T-helper 17 cell (primary cell): ENCODE measurements at places on chromosomes 1 and 21. TPM values are rescaled to one million over a fixed set of nuclear protein-coding genes. Genes with fewer than 3 reads are reported as not detected.

DNA sequence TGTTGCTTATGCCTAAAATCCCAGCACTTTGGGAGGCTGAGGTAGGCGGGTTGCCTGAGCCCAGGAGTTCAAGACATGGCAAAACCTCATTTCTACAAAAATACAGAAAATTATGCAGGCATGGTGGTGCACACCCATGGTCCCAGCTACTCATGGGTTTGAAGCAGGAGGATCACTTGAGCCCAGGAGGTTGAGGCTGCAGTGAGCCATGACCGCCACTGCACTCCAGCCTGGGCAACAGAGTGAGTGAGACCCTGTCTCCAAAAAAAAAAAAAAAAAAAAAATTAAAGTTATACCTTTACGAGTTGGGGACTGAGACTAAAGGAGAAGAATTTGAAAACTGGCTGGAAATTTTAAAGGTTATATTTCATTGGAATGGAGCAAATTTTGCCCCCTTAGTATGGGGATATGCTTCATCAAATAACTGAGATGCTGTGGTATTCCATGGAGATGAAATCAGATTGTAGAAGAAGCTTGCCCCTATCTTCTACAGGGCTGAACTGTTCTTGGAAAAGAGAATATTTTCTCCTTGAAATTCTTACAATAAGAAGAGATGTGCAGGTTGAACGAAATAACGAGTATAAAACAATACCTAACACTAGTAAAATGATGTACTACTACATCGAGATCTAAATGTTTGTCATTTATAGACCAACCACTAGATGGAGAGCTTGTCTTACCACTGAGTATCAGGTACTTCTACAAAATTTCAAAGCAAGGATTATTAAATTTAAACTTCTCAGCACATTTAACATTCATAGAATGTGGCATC lies 34.9 kb upstream of the SCYL3 start:
- no peak for DNase-seq
- H3K4me1 ChIP-seq = peaks cover 9% of the 10 kb centered on the region
- H3K4me3 ChIP-seq = no peak overlapping the region
- no peaks in the 10 kb centered on the region for H3K36me3 ChIP-seq
- H3K27me3 ChIP-seq = no peaks in the 10 kb centered on the region

DNA sequence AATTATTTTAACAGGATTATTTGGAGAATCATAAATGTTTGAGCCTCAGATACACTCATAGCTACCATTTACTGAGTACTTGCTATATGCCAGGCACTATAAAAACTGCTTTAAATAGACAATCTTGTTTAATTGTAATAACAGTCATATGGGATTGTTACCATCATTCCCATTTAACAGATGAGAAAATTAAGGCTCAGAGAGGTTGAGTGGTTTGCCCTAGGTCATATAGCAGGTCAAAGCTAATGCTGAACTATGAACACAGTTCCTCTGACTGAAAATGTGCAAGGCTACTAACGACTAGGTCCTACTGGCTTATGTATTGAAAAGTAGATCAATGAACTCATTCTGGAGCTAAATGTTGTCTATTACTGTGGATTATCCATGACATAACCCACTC lies 63.4 kb downstream of the DDR2 start:
- no peak for DNase-seq
- H3K4me1 ChIP-seq = peaks cover 2% of the 10 kb centered on the region
- peaks cover 31% of the 10 kb centered on the region for H3K27me3 ChIP-seq
- H3K27ac ChIP-seq = no peak overlapping the region
- no peaks in the 10 kb centered on the region for H3K36me3 ChIP-seq

DNA sequence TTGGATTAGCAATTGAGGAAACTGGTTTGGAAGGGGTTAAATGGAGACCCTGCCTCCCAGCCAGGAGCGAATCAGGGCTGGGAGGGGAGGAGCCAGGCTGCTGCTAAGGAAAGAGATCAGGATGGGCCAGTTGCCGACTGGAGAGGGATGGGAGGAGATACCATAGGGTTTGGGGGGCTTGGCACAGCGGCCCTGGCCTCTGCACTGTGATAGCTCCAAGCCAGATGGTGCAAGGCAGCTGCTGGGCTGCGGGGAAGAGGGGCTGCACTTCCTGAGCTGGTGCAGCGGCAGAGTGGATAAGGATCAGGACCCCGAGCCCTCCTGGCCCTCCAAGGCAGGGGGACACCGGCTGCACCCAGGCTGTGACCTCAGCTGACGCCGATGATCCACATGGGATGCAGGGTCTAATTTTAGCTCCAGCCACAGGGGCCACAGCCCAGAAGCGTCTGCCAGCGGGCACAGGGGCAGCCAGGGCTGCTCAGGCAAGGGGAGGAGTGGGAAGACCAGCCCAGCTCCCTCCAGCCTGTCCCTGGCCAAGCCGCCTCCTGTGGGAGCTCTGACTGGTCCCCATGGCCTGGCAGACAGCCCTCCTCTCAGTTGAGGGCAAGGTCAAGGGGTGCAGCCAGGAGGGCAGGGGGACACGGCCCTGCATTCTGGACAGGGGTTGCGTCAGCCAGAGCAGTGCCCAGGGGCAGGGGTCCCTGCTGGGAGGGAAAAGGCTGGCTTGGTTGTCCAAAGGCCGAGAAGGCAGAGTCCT lies at the start of gene EXTL1:
EXTL1 (plus strand) TSS at position 129 of the 757 bp plus-strand sequence. CDS start 872 bp downstream, outside the sequence.
- H3K27me3 ChIP-seq = peaks cover 9% of the 10 kb centered on the region
- no peak within 1 kb of the TSS for H3K4me3 ChIP-seq
- H3K4me1 ChIP-seq = peaks cover 1% of the 10 kb centered on the region

Gene LRRC8B
- total RNA-seq = 12.1 TPM

- no peaks in the 10 kb centered on the region for H3K27me3 ChIP-seq
- peak overlapping the region; percentile 93 for H3K4me3 ChIP-seq
- H3K4me1 ChIP-seq = peaks cover 22% of the 10 kb centered on the region
- H3K27ac ChIP-seq = peak overlapping the region; percentile 67
- peaks cover 3% of the 10 kb centered on the region for H3K36me3 ChIP-seq
Observed at GRCh38 chr1:11925938-11926292, 312 bp downstream of the KIAA2013 start.

GRCh38 chr1:20123722-20124455 lies 4.6 kb upstream of the PLA2G2D start:
- DNase-seq = no peak
- no peak overlapping the region for H3K4me3 ChIP-seq
- peaks cover 2% of the 10 kb centered on the region for H3K4me1 ChIP-seq
- H3K36me3 ChIP-seq = no peaks in the 10 kb centered on the region
- peaks cover 58% of the 10 kb centered on the region for H3K27me3 ChIP-seq

DNA sequence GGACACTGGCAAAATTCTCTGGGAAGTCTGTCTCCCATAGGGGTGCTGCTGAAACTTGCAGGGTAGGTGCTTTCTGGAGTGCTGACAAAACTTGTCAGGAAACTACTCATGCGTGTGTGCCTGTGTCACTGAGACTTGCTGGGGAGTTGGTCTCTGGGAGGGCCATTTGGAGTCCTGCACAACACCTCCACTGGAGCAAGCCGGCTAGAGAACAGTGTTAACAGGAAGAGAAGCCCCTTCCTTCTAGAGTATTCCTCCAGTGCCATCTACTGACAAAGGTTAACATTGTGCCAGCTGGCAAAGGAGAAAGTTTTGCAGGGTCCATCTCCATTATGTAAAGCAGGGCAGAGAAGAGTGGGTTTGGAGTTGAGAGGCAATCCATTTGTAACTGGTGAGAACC lies 30.0 kb downstream of the ZMYM4 start:
- no peak overlapping the region for H3K27ac ChIP-seq
- peaks cover 2% of the 10 kb centered on the region for H3K36me3 ChIP-seq
- peaks cover 15% of the 10 kb centered on the region for H3K4me1 ChIP-seq

Gene LRRC38
- total RNA-seq = not detected

DNA sequence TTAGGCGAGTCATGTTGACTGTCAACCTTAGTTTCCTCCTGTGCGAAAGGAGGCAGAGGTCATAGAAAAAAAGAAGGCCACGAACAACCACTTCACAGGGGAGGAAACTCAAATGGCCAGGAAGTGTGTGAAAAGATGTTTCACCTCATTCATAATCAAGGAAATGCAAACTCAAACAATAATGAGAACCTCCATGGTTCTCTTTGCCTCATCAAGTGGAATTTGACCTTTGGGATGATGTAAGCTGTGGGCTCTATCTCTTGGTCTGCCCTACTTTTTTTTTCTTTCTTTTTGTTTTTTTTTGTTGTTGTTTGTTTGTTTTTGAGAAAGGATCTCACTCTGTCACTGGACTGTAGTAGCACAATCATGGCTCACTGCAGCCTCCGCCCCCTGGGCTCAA lies 55.9 kb upstream of the GRHL3 start:
- no peak for DNase-seq
- no peak overlapping the region for H3K27ac ChIP-seq
- no peaks in the 10 kb centered on the region for H3K36me3 ChIP-seq
- no peak overlapping the region for H3K4me3 ChIP-seq
- H3K4me1 ChIP-seq = peaks cover 2% of the 10 kb centered on the region
